Daoy (cell line): ENCODE measurements at places on chromosomes 2 and 18. TPM values are rescaled to one million over a fixed set of nuclear protein-coding genes. Genes with fewer than 3 reads are reported as not detected.

The TMEM18 gene
- total RNA-seq, result 30.9 and 83.3 TPM in 2 replicates

The ERMN gene
- total RNA-seq, result 0.29 TPM in 1 of 2 replicates, not detected in the other

The ZAP70 gene
- total RNA-seq, result 0.33 and 0.46 TPM in 2 replicates

The INO80D gene
- 3.2 and 3.3 TPM in 2 replicates for total RNA-seq

The PRSS56 gene
- not detected in 2 replicates for total RNA-seq

The CXCR1 gene
- total RNA-seq, result not detected in 2 replicates

The UGT1A9 gene
- total RNA-seq, result 0.24 and 1.0 TPM in 2 replicates

The MARCHF7 gene
- 89.0 and 104 TPM in 2 replicates for total RNA-seq

DNA sequence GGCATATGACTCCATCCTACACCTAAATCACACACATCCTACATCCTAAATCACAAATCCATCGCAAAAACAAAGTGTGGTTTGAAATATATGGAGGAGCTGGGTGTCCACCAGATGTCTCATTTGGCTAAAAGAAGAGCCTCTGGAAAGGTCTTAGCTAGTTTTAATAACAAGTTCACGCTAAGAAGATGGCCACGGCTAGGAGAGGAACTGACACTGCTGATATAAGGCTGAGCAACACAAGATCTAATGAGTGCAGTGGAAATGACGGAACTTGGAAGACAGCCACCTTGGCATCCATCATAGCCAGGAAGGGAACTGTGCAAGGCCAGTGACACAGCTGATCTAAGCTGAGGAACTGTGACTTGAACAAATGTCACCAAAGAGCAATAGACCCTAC, 60.0 kb upstream of the AGAP1 start:
- peak; percentile 29 for DNase-seq

DNA sequence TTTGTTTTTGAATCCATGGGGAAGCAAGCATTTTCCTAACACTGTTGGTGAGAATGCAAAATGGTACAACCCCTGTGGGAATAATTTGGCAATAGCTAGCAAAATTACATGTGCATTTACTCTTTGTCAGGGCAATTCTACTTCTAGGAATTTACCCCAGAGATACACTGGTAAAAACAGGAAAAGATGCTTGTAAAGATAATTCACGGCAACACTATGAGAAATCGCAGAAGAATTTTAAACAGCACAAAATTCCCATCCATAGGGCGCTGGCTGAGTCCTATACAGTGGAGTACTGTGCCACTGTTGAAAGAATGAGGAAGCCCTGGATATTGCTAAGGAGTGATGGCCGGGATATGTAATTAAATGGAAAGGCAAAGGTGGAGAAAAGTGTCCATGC, 75.8 kb downstream of the DGKD start:
- peak; percentile 43 for DNase-seq

DNA sequence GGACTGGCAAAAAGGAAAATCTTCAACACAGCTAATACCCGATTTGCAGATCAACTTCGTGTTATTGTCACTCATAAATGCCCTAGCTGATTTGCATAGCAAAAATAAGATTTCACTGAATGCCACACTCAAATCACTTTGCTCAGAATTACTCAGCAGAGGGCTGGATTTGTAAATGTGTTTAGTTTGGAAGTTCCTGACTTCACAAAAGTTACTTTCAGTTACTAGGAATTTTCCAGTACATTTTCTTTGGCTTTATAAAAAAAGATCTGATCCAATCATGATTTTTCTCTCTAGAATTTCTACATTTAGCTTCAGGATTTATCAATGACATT, 433.3 kb upstream of the ID2 start:
- DNase-seq, result no peak

DNA sequence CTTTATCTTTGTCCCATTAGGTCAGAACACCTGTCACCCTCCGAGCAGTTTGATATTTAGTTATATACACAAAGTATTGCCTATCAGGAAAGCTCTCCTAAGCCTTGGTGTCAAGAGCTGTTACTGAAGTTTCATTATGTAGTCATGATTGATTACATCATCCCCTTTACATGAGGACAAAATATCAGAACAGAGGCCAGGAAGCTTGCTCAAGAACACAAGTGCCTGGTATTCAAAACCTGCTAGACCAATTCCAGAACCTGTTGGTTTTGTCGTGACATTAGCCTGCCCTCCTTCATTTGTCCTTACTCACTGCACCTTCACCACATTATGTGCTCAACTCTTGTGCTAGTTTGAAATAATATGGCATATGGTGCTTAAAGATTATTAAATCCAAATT, 377.1 kb downstream of the CDH19 start:
- DNase-seq, result no peak

DNA sequence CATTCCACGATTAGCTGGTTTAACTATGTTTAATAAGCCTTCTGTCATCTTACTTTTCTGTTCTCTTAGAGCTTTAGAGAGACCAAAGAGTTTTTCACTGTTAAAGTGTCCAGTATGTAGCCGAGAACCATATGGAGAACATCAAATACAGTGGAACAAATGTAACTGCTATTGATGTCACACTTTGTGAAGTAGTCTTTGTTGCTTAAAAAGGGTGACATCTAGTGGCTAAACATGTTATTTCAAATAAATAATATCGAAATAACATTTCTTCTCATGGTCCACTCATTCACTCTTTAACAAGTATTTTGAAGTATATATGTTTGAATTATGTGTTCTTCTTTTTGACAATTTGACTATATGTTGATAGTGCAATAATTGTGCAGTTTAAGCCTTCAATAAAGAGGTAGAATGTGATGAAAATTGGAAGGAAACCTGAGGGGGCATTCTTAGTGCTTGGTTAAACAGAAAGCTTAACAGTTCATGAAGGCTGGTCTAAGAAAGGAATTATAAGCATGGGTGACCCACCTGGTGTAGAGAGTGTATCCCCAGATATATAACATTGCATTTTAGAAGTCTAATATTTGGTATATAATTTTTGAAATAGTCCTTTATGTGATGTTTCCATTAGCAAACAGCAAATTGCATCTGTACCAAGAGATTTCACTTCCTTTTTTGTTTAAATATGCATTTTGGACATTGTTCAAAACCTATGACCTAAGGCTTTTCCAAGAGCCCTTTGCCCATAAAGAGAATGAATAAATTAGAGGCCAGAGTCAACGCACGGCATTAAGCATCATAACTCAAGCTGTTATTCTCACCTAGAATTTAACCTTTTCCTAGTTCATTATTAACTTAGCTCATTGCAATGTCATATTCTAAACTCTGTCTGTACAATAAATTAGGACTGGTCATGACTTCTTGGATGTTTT, 112.1 kb downstream of the KYNU start:
- DNase-seq, result no peak

- DNase-seq, result no peak
Measured at GRCh38 chr18:990197-990596, 85.5 kb downstream of the ADCYAP1 start.

GRCh38 chr2:31831585-31831984, 179.2 kb downstream of the MEMO1 start:
- DNase-seq, result no peak

DNA sequence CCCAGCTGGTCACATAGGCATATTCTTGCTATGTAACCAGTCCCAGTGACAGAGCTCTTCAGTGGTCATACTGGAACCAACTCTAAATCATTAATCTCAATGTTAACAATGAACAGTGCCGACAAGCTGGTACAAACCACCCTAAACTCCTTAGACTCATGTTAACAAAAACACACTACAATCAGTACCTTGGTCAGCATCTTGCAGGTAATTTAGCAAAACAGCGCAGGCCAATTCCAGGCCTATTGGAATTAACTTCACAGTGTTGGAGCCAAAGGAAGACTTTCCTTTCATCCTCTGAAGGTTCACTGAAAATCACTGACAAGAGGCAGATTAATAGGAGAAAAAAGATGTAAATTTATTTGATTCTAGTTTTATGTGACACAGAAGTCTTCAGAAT, 396.4 kb downstream of the PIK3C3 start:
- DNase-seq, result no peak
